ENCODE measurements at places on chromosomes 1 and 21.

DNA sequence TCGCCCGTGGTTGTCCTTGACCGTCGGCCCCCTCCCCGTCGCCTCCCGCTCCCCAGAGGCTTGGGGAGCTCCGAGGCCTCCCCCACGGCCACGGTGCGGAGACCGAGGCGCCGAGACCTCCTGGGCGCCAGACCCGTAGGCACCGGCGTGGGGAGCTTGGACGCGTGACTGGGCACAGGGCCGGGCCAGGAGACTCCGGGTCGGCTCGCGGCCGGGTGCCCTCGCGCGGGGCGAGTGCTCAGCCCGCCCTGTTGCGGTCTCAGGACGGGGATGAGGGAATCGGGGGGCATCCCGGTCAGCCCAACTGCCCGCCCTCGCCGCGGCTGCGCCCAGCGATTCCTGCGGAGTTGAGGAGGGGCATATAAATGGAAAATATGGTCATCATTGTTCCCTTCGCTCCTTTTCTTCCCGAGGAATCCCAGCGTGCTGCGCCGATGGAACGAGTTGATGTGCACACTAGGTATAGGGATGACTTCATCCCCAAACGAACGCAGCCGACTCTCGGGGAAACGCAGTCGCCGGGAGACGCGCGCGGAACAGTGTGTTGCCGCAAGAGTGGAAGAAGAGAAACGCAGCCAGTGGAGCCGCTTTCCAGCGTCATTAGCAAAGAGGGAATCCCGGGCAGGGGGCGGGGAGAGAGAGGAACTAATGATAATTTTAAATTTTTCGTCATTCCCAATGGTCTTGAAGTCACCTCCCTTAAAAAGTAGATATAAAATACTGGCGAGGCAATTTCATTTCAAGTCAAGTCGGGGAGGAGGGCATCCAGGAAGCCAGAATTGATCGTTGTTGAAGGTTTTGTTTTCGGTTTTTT lies 747 bp upstream of the ENAH start:
- no peak for DNase-seq

DNA sequence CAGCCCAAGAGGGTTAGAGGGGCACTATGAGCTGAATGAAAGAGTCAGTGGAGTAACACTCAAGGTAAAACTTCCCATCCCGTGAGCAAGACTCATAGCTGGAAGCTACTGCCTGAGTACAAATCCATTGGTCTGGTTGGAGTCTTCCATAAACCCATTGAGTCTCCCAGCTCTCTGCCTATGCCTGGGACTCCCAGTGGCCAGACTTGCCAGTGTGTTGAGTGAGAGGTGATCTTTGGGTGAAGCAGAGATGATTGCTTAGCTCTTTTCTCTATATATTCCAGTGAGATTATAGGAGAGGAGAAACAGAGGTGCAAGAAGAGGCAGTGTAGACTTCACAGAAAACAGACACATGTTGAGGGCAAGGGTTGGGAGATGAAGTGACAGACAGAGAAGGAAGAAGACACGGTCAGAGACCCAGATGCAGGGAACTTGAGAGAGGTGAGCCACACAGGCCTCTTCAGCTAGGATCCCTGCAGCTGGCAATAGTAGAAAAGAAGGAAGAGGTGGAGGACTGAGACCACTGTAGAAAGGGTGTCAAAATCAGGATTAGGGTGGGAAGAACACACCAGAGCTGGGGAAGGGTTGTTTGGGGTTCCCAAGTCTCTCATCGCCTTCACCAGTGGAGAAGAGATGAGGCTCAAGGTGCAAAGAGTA lies 3.7 kb downstream of the FOXD2 start:
- no peak for DNase-seq

DNA sequence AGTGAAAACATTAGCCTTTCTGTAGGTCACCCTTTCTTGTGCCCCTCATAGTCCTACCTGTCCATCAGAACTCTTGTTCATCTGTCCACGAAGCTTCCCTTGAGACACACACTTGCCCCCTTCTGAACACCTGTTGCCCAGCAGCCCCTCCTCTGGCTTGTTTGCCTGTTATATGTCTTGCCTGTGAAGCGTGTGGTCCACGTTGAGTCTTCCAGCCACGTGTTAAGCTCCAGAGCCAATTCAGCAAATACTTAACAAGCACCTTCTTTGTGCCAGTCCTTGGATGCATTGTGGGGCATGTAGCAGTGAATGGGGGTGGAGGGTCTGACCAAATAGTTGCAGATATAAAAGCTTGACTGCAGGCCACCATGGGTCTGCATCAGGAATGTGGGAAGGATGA lies 66.6 kb downstream of the MAN1C1 start:
- no peak for DNase-seq

- no peak for DNase-seq
Measured at GRCh38 chr1:46448109-46448911, 41.3 kb upstream of the DMBX1 start.

DNA sequence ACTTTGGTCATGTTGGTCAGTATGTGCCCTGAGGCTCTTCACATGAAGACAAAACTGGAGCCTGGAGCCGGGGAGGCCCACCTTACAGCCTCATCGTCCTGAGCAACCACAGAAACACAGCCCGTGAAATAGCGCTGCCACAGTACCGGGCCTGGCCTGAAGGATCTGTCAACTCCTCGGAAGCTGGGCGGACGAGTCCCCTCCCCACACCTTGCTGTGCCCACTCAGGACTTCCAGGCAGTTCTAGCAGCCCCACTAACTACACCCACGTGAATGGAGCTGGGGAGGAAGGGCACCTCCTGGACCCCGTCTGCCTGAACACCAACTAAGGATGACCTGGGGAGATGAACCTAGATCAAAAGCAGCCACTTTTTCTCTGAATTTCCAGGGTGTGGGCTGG lies 24.7 kb downstream of the SDE2 start:
- no peak for DNase-seq

DNA sequence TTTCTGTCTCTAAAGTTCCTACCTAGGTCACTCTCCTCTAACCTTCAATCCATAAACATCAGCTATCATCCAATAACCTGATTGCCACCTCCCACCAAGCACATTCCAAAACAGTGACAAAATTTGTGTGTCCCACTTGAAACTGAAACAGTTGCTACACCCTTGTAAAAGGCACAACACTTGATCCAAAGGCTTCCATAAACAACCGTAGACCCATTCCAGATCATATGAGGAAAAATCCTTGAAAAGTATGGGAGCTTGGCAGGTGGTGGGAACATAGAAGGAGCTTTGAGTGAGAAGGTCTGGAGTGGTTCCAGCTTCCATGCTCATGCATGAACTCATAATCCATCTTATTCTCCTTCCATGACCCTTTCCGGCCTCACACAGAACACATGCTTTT lies 82.0 kb upstream of the ATP1A1 start:
- DNase-seq, result no peak

DNA sequence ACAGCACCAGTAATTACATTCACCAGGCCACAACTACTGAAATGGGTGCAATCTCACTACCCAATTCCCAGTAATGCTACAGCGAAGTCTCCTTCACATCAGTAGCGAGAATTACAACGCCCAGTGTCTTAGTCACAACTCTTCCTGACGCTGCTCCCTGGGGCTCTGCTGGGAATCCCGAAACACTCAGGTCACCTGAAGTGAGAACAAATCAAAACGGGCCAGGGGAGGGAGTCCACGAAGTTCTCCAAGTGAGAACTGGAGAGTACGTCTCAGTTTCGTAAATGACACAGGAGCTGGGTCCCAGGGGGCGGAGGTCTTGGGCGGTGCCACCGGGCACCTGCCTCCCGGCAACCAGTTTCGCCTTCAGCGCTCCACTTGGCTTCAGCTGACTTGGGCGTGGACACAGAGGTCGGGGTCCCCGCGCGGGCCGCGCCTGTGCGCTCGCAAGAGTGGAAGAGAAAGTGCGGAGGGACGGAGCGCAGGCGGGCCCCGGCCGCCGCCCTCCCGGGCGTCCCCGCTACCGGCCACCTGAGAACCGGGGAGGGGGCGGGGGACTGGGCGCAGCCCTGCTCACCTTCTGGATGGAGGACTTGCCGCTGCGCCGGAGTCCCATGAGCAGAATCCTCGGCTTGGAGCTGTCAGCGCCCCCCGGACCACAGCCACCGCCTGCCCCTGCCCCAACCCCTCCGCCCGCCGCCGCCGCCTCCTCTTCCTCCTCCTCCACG lies 575 bp downstream of the RRAGC start:
- no peak for DNase-seq

DNA sequence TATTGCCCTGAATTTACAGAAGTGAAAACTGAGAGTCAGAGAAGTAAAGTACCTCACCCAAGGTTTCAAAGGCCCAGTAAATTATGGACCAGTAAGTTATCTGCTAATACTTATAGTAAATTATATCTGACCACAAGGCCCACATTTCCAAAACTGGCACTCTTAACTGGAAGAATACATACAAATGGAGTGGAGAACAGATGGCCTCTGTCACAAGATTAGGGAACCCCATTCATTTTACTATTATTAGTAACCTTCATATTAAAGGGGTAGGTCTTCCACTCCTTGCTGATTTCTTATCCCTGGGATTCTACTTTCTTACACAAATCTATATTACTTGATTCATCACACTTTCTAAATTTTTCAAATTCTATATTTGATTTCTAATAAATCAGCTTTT lies 588.8 kb downstream of the NEGR1 start:
- no peak for DNase-seq

DNA sequence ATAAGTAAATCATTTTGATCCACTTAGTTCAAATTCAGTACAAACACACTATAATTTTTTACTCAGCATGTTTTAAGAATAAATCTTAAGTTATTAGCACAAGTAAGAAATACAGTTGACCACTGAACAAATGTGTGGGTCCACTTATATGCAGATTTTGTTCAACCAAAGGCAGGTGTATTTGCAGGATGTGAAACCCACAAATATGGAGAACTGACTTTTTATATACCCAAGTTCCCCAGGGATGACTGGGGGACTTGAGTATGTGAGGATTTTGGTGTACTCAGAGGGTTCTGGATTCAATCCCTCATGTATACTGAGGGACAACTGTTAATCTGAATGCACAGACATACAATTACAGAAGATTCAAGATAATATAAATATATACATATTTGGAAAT lies 25.7 kb upstream of the ERICH3 start:
- no peak for DNase-seq

DNA sequence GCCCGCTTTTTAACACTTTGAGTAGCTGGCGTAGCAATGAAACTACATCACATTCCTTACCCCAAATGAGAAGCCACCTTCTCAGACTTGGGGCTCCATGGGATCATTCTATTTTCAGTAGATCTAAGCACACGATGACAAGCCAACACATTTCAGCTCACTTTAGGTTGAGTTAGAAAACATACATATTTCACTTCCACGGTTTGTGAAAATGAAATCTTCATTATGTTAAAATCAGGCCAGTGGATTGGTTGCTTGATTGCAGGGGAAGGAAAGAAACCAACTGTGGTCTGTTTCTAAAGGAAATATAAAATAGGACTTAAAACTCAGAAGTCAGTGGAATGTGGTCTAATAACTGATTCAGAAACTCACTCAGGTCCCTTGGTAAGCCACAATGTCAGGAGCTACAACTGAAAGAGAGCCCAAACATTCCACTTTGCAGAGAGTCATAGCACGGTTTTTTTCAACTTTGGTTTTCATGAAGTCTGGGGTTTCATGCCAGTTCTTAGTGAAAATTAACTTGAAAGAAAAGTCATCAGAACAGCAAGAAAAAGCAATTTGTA lies 82.3 kb upstream of the TIAM1 start:
- no peak for DNase-seq

- DNase-seq, result no peak
Measured at GRCh38 chr1:69171248-69171647, 396.5 kb upstream of the LRRC7 start.

GRCh38 chr1:221098471-221099405 lies 219.5 kb downstream of the HLX start:
- DNase-seq, result no peak

DNA sequence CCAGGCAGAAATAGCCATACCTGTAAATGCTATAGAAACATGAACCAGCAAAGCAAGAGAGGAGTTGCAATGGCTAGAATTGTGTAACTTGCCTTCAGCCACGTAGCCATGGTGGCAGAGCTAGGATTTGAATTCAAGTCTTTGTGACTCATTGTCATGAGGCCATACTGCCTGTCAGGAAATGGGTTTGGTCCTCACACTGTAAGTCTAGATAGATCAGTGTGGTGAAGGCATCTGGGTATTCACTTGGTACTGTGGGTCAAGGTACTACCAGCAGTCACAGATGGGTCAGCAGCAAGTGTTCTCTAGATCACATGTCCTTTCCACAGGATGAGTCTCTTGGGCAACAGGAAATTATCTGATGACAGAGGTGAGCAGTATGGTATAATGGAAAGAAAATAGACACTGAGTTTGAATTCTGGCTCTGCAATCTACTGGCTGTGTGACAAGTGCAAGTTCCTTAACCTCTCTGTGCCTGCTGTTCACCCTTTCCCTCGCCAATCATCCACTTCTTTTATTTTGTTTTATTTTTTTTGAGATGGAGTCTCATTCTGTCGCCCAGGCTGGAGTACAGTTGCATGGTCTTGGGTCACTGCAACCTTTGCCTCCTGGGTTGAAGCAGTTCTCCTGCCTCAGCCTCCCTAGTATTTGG lies 36.9 kb downstream of the FGGY start:
- no peak for DNase-seq

DNA sequence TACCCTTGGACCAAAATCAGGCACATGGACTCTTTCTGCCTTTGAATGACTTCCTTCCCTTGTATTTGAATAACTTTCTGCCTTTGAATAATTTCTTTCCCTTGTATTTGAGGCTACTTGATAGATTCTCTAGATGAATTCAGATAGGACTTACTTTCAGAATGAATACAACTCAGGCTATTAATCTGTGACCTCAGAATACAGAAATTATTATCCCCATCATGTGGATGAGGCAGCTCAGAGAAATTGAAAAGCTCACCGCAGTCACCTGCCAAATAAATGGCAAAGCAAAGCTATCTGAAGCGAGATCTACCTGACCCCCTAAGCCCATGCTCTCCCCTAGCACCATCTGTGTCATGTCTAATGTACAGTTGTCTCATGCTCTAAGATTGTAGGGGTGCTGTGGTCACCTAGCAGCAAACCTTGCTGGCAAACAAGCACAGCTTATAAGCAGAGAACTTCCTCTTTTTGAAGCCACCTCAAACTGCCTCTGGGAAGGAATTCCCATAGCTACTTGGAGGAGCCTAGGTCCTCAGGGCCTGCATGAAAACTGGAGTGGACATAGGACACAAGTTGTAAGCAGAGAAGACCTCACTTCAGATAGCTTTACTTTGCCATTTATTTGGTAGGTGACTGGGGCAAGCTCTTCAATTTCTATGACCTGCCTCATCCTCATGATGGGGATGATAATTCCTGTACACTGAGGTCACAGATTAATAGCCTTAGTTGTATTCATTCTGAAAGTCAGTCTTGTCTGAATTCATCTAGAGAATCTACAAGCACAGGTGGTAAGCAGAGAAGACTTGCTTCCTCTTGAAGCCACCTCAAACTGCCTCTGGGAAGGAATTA lies 66.1 kb downstream of the FASLG start:
- no peak for DNase-seq

- DNase-seq, result no peak
Measured at GRCh38 chr1:69528376-69528775, 39.3 kb upstream of the LRRC7 start.

DNA sequence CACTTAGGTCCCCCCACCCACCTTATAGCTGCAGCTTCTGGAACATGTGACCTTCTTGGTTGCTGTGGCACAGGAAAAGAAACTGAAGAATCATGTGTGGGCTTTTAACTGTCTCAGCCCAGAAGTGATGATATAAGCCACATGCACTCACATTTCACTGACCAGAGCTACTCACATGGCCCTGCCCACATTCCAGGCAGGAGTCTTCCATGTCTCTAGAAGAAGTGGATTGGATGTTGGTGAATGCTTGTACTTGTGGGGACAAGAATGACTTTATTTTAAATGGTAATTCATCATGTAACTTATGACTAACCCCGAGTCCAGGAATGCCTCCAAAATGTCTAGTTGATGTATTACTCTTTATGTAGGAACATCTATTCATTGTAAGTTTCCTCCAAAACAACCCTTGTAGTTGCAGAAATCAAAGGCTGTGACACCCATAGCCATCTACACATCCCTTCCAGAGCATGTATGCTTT lies 15.8 kb upstream of the CAMK1G start:
- no peak for DNase-seq

Measured in Panc1 (cell line).